ENCODE measurements at places on chromosomes 4 and X.

GRCh38 chrX:27307546-27307945, 155.6 kb downstream of the PPP4R3C start:
- DNase-seq = no peak

DNA sequence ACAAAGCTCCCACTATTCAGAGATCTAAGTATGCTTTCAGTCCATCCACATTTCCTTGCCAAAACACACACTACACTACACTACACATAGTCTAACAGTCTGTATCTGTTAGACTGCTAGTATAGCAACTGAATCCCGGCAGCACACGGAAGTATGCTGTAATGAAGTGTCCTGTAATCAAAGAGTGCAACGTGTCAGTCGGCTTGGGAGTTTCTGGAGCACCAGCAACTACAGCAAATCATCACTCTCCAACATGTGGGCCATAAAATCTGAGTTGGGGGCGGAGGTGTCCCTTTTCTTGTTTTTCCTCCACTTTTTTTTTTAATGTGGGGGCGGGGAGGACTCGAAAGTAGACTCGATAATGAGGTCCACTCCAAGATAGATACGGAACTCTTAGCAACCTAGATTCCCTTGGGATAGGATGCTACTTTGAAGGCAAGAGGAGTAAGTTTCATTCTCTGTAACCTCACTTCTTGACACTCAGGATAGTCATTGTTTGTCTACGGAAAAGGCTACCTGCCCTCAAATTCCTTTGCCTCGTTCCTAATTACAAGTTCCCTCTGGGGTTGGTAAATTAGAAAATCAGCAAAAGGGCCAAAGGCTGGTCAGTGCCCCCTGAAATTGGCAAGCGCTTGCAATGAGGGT, 722 bp downstream of the SLC10A7 start:
- DNase-seq = no peak

DNA sequence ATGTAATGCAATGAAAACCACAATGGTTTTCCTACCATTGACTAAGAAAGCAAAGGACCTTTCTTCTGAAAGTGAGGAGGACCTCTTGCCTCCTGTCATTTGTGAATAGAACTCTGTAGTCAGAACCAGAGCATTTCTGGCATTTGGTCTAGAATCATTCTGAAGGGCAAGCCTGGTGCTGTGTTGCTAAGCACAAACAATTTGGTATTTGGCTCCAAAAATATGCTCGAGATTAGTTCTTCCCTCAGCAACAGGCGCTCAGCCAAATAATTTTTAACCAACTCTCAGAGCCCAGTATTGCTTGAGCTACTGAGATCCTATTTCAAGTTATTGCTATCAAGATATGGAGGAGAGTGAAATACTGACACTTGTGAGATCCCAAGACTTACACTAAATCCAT, 71.0 kb downstream of the SNCA start:
- no peak for DNase-seq

- DNase-seq = no peak
These were observed 7.2 kb downstream of the AFP start for GRCh38 chr4:73443224-73443623.

GRCh38 chr4:37279894-37280592, 35.5 kb downstream of the NWD2 start:
- DNase-seq = no peak
